ENCODE measurements at places on chromosomes 12 and 14.
A peak's percentile ranks its signal among the peaks of the same experiment; 100 is the strongest.

DNA sequence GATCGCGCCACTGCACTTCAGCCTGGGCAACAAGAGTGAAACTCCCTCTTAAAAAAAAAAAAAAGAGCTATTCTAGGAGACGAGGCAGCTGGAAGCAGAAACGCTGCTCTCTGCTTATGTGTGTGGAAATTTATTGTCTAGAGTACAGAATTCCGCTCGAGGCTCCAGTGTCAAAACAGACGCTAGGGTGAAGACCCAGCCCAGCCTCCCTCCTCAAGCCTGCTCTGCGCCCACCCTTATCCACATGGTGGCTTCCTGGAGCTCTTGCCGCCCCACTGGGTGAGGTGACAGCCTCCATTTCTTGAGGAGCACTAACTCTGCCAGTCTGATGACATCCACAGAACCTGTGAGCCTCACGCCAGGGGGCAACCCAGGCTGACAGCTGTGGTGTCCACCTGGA lies 49.5 kb upstream of the DLK1 start:
- DNase-seq, result no peak

GRCh38 chr12:124992874-124993625 lies 395 bp upstream of the BRI3BP start:
- DNase-seq, result peak; percentile 68

DNA sequence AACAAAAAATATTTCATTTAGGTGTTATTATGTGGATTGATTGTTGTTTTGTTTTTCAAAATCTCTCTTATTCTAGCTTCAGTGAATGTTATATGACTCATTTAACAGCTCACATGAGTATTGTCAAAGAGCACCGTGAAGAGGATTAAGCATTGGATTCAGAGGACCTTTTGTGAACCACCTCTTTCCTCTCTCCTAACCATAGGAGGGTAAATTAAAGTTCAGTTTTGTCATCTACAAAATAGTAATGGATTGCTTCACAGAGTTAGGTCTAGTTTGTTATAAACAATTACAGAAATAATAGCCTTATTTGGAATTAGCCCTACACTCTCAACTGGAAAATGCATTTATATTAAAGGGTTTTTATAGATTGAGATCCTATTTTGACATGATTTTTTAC lies 962 bp upstream of the KERA start:
- no peak for DNase-seq

DNA sequence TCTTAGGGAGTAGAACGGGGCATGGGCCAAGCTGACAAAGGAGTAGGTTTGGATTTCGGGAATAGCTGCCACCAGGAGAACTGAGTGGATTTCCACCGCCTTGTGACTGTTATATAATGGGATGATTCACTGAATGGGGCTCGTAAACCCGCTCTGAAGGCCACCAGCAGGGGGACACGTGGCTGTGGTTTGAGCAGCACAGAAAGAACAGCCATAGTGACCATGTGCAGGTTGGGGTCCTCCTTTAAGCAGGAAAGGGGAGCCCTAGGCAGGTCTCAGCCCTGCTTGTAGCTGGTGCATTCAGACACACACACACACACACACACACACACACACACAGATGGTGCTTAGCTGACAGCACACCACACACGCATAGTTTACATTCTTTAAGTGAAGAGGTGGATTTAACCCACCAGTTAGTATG lies 8.6 kb upstream of the ASB2 start:
- no peak for DNase-seq

- no peak for DNase-seq
Observed at GRCh38 chr14:26525085-26525484, 72.7 kb downstream of the NOVA1 start.

- DNase-seq, result no peak
Observed at GRCh38 chr14:61452452-61452851, 131.1 kb downstream of the PRKCH start.

DNA sequence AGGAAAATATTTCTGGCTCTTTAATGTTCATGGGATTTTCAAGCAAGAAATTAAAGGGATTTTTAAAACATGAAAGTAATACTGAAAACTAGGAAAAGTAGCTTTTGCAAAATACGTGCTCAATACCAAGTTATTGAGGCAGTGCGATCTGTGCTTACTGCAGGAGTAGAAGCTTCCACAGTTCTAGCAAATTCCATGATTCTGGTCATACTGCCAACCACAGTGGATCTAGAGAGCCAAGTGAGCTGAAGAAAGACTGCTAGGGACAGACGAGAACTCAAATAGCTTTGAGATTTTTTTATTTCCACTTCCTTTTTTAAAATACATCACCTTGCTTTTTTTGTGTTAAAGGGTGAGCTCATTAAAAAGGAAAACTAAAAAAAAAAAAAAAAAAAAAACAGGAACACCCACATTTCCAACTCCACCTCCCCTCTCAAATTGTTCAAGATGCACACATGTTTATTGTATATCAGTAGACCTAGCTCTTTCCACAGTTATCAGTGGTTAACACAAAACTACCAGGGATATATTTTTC lies 26.2 kb downstream of the EGLN3 start:
- DNase-seq, result no peak

DNA sequence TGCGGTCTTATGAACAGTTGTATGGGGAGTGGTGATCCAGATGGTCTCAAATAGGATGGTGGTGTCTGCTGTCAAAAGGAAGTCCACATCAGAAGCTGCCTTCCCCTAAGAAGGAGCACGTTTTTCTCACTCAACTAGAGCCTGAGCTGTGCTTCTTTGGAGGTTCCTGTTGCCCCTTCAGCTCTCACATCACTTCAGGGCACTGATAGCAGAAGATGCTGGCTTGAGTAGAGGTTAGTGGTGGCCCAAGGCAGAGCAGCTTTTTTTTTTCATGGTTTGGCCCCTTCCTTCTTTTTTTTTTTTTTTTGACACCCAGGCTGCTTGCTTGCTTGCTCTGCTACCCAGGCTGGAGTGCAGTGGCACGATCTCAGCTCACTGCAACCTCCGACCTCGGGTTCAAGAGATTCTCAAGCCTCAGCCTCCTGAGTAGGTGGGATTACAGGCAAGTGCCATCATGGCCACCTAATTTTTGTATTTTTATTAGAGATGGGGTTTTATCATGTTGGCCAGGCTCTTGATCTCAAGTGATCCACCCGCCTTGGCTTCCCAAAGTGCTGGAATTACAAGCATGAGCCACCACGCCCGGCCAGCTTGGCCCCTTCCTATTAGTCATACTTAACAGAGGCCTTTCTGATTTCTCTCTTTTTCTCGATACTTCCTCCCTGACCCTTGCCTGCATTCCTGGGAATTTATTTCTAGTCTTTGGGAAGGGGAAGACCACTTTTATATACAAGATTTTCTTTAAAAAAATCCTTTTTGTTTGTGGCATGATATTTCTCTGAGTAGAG lies 31.6 kb downstream of the KLRD1 start:
- DNase-seq, result no peak

GRCh38 chr12:14135996-14136395 lies 154.6 kb upstream of the GRIN2B start:
- DNase-seq, result no peak

- DNase-seq, result no peak
Observed at GRCh38 chr12:99067171-99067785, 422.2 kb downstream of the APAF1 start.

GRCh38 chr12:65602253-65602609 lies 222.1 kb upstream of the HMGA2 start:
- DNase-seq, result no peak

GRCh38 chr12:11758510-11759493 lies 109.3 kb downstream of the ETV6 start:
- DNase-seq, result no peak

DNA sequence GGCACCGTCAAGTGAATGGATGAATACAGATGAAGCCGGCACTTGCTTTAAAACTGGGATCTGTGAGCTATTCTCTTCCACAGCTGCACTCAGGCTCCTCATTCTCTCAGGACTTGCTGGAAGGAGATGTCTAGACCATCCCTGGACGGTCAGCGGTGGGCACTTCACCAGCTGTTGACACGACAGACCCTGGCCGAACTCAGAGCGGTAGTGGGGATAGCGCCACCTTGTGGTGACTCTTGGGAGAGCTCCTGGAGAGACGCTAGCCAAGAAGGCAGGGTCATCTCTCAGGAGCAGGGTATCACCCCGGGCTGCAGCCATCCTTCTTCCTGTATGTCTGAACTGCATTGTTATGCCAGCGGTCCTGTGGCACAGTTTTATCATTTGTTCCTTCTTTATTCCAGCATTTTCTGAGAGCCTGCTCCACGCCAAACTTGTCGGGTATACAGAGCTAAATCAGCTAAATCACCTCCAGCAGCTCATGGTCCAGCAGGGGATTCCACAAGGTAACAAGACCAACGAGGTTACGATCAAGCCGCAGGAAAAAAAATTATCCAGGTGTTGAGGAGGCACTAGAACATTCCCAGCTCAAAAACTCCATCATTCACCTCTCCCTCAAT lies 10.0 kb downstream of the WNT1 start:
- DNase-seq, result peak; percentile 50

DNA sequence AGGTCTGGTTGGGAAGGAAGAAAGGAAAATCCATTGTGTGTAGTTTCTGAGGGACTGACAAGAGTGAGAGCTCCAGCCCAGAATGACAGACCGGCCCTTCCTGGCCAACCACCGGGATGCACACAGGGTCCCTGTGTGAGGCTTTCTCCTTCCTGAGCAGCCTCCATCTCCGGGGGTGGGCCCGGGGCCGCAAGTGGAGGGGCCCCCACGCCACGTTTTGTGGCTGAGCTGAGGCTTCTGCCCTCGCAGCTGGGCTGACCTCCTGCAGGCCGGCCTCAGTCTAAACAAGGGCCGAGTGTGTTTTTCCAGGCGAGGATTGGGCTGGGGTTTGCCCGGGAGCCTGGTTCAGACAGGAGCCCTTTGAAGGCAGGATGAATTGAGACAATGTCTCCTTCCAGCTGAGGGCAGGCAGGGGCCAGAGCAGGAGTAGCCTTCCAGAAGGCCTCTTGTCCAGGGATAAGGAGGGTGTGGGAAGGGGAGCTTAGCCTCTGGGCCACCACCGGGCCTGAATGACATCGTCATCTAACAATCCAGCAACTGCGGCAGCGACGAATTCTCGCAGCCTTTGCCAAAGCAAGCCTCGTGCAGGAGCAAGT lies 96.5 kb upstream of the NCOR2 start:
- DNase-seq, result no peak

GRCh38 chr14:69640931-69641330 lies 29.5 kb downstream of the SUSD6 start:
- no peak for DNase-seq

GRCh38 chr12:110916295-110916875 lies 4.0 kb downstream of the MYL2 start:
- no peak for DNase-seq

DNA sequence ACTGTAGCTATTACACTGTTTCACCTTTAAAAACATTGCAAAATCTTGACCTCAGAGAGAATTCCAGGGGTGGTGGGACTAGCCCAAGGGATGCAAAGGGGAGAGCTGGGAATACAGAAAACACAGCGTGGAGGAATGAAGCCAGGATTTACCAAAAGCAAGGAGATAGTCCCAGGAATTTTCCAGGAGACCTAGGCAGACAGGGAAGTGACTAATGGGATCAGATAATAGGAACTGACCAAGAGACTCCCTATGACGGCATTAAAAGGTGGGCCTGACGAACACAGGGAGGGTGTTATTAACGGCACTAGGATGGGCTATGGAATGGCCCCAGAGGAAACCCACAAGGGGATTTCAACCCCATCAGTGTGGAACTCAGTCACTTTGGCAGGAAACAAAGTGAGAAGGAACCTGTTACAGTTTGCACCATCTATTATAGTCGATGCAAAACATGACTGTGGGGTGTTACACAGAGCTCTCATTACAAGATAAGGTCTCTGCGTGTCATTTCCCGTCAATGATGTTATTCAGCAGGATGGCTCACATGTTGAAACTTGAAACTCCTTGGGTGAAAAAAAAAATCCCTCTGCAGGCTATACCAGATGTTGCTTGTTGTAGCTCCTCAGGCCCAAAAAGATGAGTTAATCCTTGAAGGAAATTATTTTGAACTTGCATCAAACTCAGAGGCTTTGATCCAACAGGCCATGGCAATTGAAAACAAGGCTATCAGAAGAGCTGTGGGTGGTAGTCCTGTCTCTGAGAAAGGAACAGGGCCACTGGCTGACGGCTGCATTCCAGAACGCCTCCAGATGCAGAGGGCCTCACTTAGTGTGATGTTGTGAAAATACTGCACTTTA lies 58.7 kb downstream of the DRAM1 start:
- no peak for DNase-seq

DNA sequence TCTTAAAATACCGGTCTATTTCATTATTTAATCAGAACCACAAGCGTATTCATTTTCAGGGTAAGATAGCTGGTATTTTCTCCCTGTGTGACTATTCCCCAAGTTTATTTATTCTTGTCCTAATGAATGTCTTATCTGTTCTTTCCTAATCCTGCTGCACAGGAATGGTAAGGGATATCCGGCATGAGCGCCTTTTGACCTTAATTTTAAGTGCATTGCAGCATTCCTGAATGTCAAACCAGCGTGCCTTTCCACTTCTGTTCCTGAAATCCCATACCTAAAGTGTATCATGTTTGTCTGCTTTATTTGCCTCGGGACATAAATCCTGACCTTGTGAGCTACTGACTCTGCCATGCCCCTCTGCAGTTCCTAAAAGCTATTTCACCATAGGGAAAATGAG lies 1713.2 kb upstream of the FLRT2 start:
- DNase-seq, result no peak

- no peak for DNase-seq
Observed at GRCh38 chr14:33879684-33880286, 71.1 kb downstream of the EGLN3 start.

- no peak for DNase-seq
Observed at GRCh38 chr14:75718199-75718598, 57.2 kb downstream of the TTLL5 start.

DNA sequence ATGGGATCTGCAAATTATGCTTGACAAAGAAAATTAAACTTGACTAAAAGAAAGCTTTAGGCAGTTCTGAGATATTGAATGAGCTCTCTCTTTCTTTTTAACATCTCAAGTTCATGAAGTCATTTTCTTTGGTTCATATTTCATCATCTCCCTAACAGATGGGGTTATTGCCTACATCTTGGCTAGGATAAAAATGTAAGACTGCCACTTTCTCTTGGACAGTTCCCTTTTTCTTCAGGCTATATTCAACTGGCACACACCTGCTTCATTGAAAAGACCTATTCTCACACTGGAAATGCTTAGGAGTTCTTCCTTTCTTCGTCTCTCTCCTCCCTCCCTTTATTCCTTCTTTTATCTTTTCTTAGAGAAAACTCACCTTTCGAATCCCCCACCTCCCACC lies 355.9 kb upstream of the SEL1L start:
- DNase-seq, result no peak

DNA sequence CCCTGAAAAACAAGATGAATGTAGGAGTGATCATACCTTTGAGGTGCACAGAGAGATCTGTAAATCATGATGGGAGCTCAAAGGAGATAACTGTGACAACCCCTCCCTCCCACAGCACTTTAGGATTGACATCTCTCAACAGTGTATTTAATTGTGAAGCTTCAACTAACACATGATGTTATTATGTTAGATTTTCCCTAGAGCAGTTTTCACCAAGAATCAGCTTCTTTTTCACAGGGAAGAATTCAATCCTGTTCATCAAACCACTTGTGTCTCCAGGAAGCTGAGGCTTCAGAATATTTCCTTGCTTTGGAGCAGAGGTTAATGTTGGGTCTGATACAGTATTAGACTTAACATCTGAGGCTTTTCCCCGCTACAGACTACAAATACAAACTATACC lies 11.8 kb downstream of the RPS6KA5 start:
- DNase-seq, result no peak

GRCh38 chr12:74890237-74890599 lies 319.4 kb downstream of the KCNC2 start:
- no peak for DNase-seq

GRCh38 chr12:56679883-56680575 lies 8.1 kb downstream of the PTGES3 start:
- no peak for DNase-seq

GRCh38 chr14:20798318-20798717 lies 4.3 kb downstream of the RNASE1 start:
- no peak for DNase-seq

GRCh38 chr14:99064262-99064954 lies 207.6 kb downstream of the BCL11B start:
- no peak for DNase-seq
